ENCODE measurements at places on chromosomes 6 and 20.

DNA sequence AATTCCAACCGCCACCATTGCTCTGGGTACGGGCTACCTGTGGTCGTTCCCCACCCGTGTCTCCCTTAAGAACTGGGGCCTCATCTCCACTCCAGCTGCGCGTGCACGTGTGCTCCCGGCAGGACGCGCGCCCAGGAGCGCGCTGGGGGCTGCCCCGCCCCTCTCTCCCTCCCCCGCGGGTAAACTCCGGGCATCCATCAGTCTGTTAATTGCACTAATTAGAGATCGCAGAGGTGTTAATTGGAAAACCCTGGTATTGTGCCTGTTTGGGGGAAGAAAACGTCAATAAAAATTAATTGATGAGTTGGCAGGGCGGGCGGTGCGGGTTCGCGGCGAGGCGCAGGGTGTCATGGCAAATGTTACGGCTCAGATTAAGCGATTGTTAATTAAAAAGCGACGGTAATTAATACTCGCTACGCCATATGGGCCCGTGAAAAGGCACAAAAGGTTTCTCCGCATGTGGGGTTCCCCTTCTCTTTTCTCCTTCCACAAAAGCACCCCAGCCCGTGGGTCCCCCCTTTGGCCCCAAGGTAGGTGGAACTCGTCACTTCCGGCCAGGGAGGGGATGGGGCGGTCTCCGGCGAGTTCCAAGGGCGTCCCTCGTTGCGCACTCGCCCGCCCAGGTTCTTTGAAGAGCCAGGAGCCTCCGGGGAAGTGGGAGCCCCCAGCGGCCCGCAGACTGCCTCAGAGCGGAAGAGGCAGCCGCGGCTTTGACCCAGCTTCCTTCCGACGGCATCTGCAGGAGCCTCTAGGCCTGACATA lies 14.4 kb downstream of the FOXP4 start:
- no peak for DNase-seq

- no peak for DNase-seq
These were observed 17.0 kb downstream of the RAB32 start for GRCh38 chr6:146560607-146561006.

GRCh38 chr20:15613530-15613929 lies 959.7 kb downstream of the KIF16B start:
- DNase-seq, result no peak

DNA sequence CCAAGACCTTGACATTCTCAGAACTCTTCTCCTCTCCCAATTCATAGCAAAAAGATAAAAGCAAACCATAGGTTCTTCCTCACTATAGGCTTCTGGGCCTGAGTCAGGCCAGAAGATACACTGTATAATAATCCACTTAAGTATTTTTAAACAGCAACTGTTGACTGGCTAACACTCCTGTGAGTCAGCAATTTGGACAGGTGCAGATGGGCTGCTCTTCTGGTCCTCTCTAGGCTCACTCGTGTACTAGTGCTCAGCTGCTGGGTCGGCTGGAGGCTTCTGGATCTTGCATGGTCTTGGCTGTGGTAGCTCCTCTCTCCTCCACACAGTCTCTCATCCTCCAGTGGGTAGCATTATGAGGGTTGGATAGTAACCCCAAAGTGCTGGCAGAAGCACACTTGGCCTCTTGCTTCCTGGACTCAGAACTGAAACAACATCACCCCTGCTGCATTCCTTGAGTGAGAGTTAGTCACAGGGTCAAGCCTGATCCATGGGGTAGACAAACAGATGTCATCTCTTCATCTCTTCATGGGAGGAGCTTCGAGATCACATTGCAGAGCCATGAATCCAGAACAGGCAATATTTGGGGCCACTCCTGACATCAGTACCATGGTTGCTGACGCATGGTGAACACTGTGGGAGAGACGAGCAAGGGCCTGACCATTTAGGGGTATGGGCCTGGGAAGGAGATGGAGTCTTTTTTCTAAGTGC lies 86.9 kb downstream of the C6orf118 start:
- DNase-seq, result peak; percentile 23
